ENCODE measurements at places on chromosomes 1 and 21.

- DNase-seq = no peak
Observed at GRCh38 chr1:175735144-175735543, 8.3 kb downstream of the TNR start.

DNA sequence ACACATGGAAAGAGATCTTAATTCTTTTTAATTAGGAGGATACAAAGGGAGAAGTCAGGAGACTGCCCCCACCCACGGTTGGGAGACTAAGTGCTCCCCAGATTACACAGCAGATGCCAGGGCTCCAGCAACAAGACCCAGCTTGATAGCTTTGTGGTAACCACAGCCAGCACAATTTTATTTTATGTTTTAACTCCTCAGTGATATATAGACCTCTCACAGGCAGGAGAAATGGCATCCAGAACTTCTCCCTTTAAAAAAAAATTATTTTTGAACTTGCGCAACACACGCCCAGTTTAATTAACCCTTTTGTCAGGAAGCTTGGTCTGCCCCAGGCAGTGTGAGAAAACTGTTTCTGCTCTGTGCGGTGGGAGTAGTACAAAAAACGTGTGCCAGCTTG lies 62.6 kb upstream of the ACOT11 start:
- DNase-seq = no peak

- DNase-seq = no peak
Observed at GRCh38 chr21:26082549-26082948, 88.0 kb downstream of the APP start.

GRCh38 chr1:21308847-21309652 lies 18.8 kb upstream of the ECE1 start:
- no peak for DNase-seq

DNA sequence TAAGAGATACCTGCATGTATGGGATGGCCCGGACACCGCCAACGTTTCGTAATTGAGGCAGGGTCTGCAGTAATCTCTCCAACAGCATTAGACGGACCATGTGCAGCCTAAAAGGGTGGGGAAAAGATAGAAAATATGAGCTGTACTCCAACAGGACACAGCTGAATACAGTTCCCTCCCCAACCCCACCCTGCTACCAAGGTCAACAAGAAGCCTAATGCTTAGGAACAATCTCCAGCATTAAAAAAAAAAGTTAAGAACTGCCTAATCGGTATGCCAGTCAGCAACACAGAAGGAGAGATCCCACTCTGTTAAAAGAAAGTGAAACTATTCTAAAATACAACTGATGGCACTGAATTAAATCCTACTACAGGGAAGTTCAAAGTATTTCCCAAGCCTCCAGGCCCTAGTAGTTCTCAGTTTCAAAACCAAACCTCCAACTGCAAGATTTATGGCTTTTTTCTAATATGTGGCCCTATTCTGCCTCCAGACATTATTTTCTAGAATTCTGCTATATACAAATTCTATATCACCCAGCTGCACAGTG lies 81.0 kb downstream of the UBR4 start:
- no peak for DNase-seq

DNA sequence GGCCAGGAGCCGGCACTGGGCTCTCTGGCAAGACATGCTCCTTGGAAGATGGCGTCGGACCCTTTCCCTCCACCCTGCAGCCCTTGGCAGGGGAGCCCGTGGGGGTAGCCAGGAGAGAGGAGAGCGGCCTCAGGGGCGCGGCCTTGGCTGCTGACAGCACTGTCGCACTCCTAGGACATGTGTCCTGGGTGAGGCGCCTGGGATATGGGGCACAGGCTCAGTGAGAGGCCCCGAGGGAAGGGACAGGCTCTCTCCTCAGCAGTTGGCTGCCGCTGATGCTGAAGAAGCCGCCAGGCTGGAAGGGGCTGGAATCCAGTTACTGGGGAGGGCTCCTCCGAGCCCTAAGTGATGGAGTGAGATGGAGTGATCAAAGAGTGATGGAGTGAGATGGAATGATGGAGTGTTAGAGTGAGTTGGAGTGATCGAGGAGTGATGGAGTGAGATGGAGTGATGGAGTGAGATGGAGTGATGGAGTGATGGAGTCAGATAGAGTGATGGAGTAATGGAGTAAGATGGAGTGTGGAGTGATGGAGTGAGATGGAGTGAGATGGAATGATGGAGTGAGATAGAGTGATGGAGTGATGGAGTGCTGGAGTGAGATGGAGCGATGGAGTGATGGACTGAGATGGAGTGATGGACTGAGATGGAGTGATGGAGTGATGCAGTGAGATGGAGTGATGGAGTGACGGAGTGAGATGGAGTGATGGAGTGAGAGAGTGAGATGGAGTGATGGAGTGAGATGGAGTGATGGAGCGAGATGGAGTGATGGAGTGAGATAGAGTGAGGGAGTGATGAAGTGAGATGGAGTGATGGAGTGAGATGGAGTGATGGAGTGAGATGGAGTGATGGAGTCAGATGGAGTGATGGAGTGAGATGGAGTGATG lies 27.6 kb upstream of the PKP1 start:
- no peak for DNase-seq

DNA sequence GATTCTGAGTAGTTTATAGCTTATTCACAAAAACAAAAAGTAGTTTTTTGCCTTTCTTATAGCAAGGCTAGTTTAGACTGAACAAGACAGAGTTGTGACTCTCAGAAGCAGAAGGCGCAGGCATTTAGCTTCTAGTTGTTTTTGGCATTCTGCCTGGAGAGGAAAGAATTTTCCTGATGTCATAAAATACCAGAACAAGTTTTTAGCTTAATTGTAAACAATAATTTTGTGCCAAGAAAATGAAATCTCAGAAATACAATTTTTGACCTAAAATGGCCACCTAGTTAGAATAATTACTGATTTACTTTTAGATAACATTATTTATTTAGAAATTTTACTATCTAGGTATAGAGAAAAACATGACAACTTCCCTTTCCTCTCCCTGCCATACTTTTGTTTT lies 1.0 kb downstream of the DNAJB4 start:
- no peak for DNase-seq

GRCh38 chr1:37477198-37477931 lies 3.0 kb downstream of the ZC3H12A start:
- peak; percentile 72 for DNase-seq

- peak; percentile 20 for DNase-seq
Observed at GRCh38 chr1:223628233-223629125, 37.0 kb downstream of the CAPN8 start.

DNA sequence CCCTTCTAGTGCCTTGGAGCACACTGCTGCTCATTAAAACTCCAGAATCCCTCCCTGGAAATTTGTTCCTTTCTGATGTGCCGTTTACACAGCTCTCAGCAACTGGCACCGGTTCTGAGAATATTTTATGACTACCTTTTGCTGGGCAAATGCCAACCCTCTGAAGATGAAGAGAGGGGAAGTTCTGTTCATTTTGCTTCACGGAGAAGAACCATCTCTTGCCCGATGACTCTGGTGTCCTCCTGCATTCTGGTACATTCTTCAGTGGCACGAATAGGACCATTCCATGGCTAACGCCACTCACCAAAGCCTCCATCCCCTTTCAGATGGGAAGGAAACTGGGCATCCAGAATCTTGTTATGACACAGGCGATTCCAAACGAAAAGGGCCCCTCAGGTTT lies 96.2 kb upstream of the SIM2 start:
- no peak for DNase-seq

- no peak for DNase-seq
Observed at GRCh38 chr1:203871114-203871880, 9.9 kb downstream of the SNRPE start.

DNA sequence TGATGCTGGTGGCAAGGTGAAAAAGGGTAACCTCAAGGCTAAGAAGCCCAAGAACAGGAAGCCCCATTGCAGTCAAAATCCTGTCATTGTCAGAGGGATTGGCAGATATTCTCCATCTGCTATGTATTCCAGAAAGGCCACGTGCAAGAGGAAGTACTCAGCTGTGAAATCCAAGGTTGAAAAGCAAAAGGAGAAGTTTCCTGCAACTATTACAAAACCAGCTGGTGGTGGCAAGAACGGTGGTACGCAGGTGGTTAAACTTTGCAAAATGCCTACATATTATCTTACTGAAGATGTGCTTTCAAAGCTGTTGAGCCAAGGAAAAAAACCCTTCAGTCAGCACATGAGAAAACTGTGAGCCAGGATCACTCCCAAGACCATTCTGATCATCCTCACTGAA lies 13.7 kb upstream of the VPS45 start:
- no peak for DNase-seq

DNA sequence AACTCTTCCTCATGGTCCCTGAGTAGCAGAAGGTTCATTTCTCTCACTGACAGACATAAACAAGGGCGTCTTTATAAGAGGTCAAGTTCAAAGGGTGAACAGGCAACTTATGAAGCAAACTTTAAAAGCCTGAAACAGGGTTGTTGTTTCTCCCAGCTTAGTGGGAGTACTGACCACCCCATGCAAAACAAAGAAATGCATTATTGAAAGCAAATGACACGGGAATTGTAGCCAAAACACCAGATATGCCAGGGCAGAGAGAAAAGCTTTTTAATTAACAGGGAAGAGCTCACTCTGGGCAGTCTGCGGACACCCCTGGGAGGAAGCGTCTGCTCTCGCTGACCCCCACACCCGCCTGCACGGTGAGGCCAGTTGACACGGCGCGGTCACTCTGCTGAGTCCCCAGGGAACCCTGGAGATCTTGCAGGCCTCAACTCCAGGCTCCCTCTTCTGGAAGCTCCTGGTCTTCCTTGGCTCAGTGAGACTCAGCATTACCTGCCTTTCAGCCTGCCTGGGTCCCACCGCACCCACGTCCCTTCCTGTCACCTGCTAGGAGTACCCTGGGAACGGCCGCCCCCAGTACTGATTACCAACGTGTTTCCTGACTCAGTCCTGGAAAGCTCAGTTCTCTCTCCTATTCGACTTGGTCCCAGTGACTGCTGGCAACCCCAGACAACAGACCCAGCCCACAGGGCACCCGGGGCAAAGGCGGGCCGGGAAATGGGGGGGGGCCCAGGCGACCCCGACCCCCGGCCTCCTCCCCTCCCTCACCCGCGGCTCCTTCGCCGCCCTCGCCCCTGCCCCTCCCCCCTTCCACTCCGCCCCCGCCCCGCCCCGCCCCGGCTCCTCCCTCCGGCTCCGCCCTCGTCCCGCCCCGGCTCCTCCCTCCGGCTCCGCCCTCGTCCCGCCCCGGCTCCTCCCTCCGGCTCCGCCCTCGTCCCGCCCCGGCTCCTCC lies 972 bp downstream of the CFAP410 start:
- DNase-seq = no peak
